Uterus (tissue), 4 donors: ENCODE measurements at places on chromosomes 12 and 14. TPM values are rescaled to one million over a fixed set of nuclear protein-coding genes. Genes with fewer than 3 reads are reported as not detected.

PCNX1 gene
- total RNA-seq = 72.1 TPM

PPP1R36 gene
- not detected for total RNA-seq

IL26 gene
- total RNA-seq = not detected

MYH6 gene
- not detected for total RNA-seq

SLC25A29 gene
- 48.1 TPM for total RNA-seq

NT5DC3 gene
- total RNA-seq = 10.8 TPM

LTB4R2 gene
- 5.6 TPM for total RNA-seq

METTL3 gene
- total RNA-seq = 47.4 TPM

AKAP3 gene
- 0.79 TPM for total RNA-seq

KRT86 gene
- 0.35 TPM for total RNA-seq
